ENCODE measurements at places on chromosomes 7 and 10. TPM values are rescaled to one million over a fixed set of nuclear protein-coding genes. Genes with fewer than 3 reads are reported as not detected.

Gene PPP1R3C
- total RNA-seq: 0.71 TPM

Gene METTL2B
- 36.1 TPM for total RNA-seq

Gene CALML5
- not detected for total RNA-seq

Gene ADIRF
- not detected for total RNA-seq

Gene SMARCD3
- total RNA-seq: 4.1 TPM

DNA sequence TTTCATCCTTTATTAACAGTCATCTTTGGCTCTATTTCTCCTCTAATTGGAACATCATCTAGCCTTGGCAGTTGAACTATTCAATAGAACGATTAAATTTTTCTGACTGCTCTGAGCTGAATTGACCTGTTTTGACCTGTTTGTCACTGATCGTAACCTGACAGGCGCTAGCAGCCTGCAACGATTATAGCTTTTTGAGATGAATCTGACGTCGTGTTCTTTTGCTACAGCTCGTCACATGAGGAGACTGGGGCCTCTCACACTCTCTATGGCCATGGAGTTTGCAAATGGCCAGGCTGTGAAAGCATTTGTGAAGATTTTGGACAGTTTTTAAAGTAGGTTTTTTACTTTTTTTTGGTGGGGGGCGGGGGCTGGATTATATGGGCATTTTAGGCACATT lies 229.8 kb downstream of the FOXP2 start:
- no peak for DNase-seq

GRCh38 chr10:62426600-62426999 lies 52.4 kb downstream of the ZNF365 start:
- no peak for DNase-seq
